CD4-positive, CD25-positive, alpha-beta regulatory T cell (primary cell): ENCODE measurements at places on chromosomes 3 and 15. TPM values are rescaled to one million over a fixed set of nuclear protein-coding genes. Genes with fewer than 3 reads are reported as not detected.
A peak's percentile ranks its signal among the peaks of the same experiment; 100 is the strongest.

- no peak for DNase-seq
These were observed 35.9 kb downstream of the SFMBT1 start for GRCh38 chr3:53009826-53010539.

GRCh38 chr3:39376959-39377634, 6.1 kb upstream of the SLC25A38 start:
- no peak for DNase-seq

GRCh38 chr3:161070980-161071663, 34.0 kb downstream of the B3GALNT1 start:
- no peak for DNase-seq

- DNase-seq, result no peak
These were observed 1.9 kb downstream of the PPP4R2 start for GRCh38 chr3:72998466-72998865.

DNA sequence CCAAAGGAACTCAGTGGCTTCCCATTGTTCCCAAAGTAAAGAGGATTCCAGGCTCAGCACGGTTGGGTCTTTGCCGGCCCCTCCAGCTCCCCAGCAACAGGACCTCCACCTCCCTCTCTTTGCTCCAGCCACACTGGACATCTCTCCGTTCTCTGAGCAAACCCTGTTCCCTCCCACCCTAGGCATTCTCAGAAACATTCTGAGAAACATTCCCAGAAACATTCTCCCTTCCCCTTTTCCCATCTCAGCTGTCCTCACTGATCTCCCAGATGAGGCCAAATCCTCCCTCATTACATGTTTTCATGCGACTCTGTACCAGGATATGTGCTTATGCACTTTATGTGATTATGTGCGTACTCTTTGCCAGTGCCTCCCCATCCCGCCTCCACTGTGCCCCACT, 14.1 kb downstream of the CCDC33 start:
- DNase-seq, result no peak

The POLR2H gene
- 39.4 TPM for total RNA-seq

The CLDN18 gene
- total RNA-seq, result not detected

DNA sequence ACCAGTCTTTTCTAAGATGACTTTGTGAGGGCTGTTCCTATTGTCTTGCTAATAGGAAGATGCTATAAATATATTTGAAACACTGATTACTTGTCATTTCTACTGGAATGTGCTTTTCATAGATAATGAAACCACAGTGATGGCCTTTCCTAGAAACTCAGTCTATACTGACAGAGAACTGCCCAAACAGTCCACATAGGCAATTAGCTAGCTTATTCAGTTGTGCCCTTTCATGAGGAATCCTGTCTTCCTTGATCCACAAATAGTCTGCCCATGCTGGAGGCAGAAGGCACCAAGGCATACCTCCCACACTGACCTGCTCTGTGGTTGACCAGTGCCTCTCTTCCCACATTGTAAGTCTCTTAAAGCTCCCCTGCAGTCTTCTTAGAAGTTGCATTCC, 135.9 kb downstream of the CMSS1 start:
- DNase-seq, result no peak

- no peak for DNase-seq
These were observed 8.0 kb downstream of the ZBBX start for GRCh38 chr3:167372138-167372537.

DNA sequence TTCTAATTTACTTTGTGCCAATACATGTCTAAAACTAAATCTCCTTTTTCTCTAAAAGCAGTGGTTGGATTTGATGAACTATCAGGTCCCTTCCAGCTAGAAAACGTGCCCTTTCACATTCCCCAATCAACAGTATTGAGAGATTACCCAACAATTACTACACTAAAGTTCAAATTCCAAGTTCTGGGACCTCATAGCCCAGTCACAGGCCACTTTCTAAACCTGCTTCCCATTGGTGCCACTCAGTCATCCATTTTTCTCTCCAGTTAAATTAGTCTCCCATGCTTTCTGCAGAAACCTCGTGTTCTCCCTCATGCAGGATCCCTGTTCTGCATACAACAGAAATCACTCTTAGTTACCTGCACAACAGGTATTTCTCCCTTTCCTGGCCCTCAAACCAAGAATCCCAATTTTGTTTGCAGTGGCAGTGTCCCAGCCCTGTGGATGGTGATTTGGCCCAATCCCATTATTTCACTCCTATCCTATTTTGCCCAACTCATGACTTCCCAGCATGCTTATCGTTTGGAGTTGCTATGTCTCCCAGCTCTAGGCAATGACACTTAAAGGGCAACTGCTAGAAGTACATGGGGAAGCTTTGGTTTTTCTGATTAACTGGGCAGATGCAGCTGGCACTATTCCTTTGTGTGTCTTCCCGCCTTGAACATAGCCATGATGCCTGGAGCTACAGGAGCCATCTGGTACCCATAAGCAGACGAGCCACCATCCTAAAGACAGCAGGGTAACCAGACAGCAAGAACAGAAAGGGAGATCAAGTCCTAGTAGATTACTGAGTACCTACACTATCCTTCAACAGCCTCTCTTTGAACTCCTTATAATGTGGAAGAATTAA, 224.2 kb downstream of the MINAR1 start:
- no peak for DNase-seq

The SH3GL3 gene
- total RNA-seq, result not detected

DNA sequence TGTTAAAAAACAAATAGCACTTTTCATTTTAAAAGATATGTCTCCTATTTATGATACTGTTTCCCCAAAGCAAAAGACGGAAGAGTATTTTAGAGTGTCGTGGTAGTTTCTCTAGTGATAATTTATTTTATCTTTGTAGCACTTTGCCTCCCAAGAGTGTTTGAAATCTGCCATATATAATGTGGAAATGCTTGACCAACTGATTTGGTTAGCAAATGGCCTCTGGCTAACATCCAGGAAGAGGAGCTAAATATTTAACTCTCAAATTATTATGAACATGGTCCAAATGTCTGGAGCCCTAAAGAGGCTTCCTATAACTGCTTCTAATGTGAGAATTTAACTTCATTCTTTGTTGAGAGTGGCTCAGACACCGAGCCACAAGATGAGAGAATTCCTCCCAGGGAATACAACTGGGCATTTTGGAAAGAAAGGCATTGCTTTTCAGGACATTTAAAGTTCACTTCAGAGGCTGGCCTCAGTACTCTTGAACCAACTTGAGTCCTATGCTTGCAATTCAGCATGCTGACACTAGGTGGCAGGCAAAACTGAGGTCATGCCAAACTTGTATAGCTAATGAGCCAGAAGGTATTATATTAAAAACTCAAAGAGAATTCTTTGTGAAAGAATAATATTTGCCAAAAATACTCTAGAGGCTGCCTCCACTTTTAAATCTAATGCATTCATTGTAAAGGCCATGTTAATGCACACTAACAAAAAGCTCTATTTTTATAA, 104.5 kb downstream of the RARB start:
- no peak for DNase-seq

- DNase-seq, result no peak
These were observed 22.3 kb downstream of the EHD4 start for GRCh38 chr15:41950127-41950483.

DNA sequence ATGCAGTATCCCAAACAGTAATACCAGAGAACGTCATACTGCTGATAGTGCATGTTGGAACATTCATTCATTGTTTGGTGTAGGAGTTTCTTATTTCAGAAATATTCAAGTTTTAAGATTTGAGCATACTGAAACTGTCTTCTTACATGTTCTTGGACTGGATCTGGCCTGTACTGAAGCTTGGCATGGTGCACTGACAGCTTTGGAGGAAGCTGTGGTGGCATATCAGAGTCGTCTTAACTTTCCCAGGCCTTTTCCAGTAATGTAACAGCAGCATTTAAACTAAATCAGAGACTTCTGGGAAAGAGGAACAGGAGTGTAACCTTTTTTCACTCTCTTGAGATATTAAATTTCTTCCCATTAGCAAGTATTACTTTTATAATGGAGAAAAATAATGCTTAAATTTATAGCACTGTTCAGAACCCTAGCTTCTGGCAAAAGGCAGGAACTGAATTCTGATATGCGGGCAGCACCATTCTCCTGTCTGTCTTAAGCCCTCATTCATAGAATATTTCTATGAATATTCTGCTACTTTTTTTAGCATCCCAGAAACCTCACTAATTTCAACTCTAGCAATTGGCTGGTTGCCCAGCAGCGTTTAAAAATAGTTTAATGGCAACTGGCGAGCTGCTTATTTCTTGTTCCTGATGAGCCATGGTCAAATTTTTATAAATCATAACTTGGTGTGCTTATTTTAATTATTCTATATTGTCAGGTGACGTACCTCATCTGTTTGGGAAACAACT, 31.1 kb downstream of the DNAJC13 start:
- no peak for DNase-seq

DNA sequence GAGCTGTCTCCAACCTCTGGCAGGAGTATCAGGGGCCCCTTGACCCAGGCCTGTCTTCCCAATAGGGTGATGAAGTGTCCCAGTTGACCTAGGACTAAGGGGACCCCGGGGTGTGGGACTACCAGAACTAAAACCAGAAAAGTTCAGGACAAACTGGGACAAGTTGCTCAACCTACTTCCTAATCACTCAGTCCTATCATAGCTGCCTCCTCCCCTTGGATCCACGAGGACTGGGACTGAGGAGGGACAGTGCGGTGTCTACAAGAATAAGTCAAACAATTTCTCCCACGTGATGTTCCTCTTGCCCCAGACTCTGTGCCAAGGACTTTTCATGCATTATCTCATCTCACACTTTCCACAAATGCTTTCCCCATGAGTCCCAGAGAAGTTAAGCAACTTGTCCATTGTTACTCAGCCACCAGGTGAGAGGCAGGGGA, 49.4 kb upstream of the SLCO2A1 start:
- no peak for DNase-seq

The ALDH1L1 gene
- total RNA-seq, result not detected

DNA sequence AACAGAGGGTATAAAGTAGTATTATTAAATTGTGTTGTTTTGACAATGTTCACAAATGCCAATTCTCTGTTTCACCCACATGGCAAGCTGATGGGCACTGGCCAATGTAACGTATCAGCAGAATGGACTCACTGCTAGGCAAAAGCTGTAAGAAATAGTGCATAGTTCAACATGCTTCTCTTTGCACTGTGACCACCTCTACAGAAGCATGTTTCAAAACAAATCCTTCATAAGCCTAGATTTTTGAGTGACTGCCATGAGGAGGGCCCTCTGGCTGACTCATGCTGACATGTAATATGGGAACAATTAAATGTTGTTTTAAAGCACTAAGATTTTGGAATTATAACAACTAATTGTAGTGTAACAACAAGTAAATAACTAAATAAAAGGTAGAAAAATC, 3.2 kb downstream of the GBE1 start:
- DNase-seq, result no peak

- DNase-seq, result no peak
These were observed 273.6 kb downstream of the THRB start for GRCh38 chr3:24220859-24221657.

GRCh38 chr3:185409957-185410356, 47.0 kb downstream of the MAP3K13 start:
- no peak for DNase-seq

DNA sequence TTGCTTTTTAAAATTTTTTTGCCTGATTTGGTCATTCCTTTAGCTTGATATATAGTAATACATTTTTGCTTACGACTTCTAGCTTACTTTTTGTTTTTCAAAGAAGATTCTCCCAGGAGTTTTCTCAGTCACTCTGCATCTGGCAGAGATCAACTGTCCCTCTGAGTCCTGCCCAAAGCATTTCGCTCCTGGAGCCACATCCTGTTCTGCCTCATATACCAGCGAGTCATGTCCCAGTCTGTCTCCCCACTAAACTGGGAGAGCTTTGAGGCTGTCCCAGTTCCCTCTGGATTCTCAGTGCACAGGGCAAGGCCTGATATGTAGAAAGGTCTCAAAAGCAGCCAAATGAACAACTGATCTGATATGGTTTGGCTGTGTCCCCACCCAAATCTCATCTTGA, 326.3 kb downstream of the ARRDC4 start:
- no peak for DNase-seq

The FAM81A gene
- total RNA-seq, result not detected

GRCh38 chr15:60389261-60390077, 8.3 kb downstream of the ANXA2 start:
- DNase-seq, result peak; percentile 6

DNA sequence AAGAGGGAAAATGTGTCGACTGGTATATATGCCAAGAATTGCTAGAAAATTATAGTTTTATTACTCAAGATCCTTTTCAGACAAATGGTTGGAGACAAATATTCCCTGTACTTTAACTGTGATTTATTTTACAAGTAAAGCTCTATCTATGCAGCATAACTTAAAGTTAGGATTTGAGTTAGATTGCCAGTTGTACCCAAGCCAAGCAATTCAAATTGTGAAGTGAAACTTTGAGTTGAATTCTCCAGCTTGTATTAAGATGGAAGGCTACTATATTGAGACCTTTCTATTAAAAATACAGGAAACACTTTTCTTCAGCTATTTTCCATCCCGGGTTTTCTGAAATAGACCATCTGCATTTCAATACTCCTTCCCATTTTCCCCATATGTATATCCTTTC, 333.1 kb upstream of the RBMS3 start:
- no peak for DNase-seq

DNA sequence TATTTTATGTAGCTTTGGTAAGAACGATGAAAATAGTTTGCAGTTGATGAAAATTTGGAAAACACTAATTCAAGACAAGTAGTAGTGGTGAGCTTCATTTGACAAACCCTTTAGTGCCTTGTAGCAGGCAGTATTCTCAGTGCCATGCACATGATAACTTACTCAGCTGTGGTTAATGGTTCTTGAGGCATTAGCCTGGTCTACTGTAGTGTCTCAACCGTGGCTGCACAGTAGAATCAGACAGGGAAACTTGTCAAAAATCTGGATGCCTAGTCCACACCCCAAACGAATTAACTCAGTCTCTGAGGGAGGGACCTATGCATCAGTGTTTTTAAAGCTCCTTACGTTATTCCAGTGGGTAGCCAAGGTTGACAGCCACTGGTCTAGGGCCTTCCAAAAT, 45.4 kb downstream of the PSMD6 start:
- no peak for DNase-seq

DNA sequence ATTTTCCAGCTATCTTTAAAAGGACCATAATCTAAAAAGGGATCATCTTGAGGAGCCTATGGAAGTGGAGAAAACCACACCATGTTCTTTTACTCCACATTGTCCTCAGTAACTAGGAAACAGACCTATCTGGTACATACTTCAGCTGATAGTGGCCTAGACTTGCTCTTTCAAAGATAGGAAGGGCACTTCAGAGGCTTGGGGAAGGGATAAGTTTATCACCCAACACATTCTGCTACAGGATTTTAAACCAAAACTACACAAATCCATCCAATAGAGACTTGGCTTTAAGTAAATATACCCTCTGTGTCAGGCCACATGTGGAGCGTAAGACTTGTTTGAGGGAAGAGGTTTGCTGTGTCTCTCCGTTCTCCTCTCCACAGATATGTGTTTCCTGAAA, 35.4 kb downstream of the CP start:
- DNase-seq, result no peak
